CD4-positive, alpha-beta T cell (primary cell): ENCODE measurements at places on chromosomes 16 and 17.
A peak's percentile ranks its signal among the peaks of the same experiment; 100 is the strongest.

DNA sequence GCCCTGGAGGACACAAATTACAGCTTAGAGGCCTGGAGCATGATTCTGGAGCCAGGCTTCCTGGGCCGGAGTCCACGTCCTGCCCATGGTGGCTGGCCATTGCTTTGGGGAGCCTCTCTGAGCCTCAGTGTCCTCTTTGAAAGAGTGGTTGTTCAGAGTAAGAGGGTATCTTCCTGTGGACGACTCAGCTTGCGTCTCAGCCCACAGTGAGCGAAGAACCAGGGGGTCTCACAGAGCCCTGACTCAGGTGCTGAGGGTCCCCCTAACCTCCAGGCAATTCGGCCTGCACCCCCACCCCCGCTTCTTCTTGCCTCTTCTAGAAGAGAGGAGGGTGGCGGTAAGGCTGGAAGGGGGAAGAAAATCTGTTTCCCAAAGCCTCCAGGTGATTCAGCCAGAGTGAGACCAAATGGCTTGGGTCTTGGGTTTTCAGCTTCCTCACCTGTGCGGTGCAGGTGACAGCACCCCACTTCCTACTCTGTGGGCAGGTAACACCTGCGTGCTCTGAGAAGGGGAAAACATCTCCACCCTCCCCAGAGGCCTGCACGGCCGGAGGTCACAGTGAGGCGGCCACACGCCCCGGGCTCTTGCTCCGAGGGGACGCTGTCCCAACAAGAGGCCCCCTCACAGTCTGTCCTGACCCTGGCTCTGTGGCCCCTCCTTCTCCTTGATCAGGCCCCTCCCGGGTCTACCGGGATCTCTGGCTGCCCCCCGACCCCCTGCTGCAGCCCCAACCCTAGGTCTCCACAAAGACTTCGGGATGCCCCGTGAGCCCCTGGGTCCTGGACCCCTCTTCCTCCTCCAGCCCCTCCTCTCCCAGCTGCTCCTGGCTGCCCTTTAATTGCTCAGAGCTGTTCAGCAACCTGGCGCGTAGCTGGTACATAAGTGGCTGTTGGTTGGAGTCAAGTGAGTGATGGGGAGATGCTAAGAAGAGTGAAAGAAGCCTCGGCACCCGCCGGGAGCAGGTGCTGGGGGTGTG is 119.2 kb downstream of the METRNL start:
- no peak for DNase-seq

GRCh38 chr16:10876799-10877341 is at the start of gene CIITA:
CIITA (plus strand) TSS chr16:10877202; CDS start chr16:10877331, 129 bp downstream.
- no peak for DNase-seq

- no peak for DNase-seq
Measured at GRCh38 chr17:11391134-11391533, 150.1 kb downstream of the SHISA6 start.

GRCh38 chr16:86355531-86355930 is 154.8 kb upstream of the FOXF1 start:
- DNase-seq: no peak

- DNase-seq: peak; percentile 81
Measured at GRCh38 chr16:2905241-2905987, 6.3 kb upstream of the FLYWCH1 start.

DNA sequence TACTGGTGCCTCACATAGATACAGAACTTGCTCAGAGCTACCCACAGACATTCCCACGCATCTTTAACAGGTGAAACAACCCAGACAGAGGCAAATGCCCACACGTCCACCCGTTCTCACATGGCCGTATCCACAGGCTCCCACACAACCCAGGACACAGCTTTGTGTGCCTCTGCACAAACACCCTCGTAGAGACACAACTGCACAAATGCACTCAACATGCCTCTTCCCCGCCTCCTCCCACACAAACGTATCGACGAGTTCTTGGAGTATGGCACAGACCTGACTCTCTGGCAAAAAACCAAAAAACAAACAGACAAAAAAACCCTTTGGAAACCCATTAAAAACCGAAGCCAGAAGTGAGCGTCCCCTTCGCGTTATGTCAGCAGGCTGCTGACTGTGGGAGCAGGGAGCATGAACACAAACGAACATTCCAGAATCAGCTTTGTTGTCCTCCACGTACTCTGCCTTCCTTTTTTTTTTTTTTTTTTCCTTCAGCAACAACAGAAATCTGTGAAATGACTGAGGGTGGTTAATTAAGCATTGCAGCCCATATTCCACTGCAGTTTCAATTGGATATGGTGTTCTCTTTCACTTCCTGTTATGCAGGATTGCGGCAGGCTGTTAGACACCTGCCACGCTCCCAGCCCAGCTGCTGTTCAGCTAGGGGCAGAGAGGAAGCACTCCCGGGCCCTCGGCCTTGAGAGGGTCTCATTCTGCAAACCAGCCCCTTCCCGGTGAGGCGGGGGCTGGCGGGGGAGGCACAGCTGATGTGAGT is 313.7 kb downstream of the MAF start:
- DNase-seq: no peak

GRCh38 chr16:6095414-6095813 is 997.8 kb upstream of the EEF2KMT start:
- DNase-seq: no peak

DNA sequence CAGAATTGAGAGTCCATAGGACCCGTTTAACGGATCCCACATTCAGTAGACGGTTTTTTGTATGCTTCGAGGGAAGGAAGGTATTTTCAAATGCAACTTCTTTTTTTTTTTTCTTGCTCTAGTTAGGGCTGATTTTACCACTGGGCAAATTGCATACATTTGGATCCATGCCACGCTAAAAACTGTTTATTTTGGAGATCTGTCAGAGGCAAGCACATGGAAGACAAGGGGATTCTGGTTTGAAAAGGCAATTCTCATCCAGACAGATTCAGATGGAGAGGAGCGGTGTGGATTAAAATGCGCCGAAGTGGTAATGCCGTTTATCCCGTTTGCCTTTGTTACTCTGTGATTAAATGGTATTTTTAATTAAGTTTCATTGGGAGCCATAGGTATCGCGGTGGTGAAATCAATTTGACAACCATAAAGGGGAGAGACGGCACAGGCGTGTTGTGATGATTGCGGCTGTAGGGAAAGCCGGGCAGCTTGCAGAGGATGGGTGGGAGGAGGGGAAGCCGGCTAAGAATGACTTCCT is 170.4 kb downstream of the IRX3 start:
- no peak for DNase-seq

DNA sequence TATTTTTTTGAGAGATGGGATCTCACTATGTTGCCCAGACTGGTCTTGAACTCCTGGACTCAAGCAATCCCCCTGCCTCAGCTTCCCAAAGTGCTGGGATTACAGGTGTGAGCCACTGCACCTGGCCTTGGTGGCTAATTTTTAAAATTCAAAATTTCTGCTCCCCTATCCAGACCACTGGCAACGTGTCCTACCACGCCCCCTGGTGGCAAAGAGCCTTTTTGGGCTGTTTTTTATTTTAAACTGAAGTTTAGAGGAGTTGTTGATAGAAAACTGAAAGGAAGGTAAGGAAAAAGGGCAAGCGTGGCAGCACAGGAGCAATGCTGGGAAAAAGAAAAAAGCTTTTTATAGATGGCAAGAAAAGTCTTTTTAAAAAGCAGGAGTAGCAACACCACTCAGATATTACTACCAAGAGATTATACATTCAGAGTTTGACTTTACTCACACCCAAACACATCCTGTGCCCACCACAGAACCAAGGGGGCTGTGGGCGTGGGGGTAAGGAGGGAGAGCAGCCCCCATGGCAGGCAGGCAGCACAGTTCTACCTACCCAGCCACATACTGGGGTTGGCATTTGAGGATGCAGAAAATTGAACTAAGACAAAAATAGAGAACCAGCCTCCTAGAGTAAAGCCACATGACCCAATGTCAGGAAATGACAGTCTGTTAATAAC is 4.2 kb upstream of the MXRA7 start:
- DNase-seq: peak; percentile 79

GRCh38 chr16:8814095-8814806 is 16.6 kb downstream of the PMM2 start:
- DNase-seq: no peak

- DNase-seq: no peak
Measured at GRCh38 chr17:81365601-81366585, 29.4 kb upstream of the BAHCC1 start.

DNA sequence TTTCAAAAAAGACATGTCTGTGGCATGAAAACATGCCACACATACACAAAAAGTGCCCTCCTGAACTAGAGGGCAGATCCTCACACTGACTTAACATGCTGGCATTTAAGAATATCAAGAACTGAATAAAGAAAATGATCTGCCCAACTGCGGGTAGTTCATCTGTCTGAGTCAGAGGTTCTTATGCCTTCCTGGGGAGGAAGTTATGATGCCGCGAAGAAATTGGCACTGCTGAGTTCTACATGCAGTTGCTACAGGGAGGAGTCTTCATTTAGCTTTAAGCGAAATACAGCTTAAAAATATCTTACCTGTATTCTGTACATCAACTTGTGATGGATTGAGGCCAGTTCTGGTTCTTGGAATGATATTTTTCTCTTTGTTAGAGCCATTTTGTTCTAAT is 6.3 kb downstream of the ALDH3A2 start:
- no peak for DNase-seq

GRCh38 chr16:28218109-28218508 is 6.3 kb upstream of the XPO6 start:
- DNase-seq: peak; percentile 87
